ENCODE measurements at places on chromosomes 12 and 14.

DNA sequence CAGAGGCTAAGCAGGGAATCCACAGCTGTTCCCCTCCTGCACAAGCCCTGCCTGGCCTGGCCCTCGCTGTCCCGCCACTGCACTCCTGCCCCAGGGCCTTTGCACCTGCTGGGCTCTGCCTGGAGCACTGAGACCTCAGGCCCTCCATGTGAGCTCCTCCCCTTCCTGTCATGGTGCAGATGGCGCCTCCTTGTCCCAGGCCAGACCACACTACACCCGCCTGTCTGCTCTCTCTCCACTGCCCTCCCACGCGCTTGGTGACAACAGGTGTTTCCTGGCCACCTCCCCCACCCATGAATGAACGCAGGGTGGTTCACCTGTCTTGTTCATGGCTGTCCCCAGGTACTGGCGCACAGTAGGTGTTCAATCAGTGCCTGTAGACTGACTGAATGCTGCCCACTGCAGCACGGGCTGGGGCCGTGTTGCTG lies 82.9 kb downstream of the NCOR2 start:
- DNase-seq = no peak

DNA sequence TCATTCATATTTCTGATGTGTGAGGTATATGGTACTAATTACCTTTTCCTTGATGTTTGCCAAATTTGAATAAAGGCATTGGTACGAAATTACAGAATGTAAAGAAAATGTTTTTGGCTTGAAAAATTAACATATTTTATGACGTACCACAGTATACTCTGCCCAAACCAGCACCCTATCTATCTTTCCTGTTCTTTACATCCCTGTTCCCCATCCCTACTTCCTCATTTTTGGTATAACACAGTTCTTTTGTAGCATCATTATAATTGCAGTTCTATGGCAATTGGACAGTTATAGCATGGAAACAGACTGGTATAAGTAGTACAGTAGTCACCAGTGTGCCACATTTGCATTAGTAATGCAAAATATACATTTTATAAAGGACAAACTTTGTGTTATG lies 7.0 kb upstream of the CCT2 start:
- DNase-seq = no peak

DNA sequence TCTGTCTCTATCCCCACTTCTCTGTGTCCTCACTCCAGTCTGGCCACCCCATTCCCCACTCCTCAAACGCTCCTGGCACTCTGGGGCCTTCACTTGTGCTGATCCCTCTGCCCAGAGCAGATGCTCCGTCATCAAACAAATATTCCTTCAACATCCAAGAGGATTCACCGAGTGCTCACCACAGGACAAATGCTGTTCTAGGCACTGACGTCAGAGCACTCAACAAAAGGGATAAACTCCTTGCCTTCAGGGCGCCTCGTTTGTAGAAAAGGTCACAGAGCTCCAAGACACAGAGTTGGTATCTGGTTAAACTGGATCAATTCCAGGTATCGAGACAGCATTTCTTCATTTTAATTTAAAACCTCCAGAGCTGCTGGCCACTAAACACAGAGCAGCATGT lies 35.3 kb downstream of the PSMC1 start:
- DNase-seq = no peak

DNA sequence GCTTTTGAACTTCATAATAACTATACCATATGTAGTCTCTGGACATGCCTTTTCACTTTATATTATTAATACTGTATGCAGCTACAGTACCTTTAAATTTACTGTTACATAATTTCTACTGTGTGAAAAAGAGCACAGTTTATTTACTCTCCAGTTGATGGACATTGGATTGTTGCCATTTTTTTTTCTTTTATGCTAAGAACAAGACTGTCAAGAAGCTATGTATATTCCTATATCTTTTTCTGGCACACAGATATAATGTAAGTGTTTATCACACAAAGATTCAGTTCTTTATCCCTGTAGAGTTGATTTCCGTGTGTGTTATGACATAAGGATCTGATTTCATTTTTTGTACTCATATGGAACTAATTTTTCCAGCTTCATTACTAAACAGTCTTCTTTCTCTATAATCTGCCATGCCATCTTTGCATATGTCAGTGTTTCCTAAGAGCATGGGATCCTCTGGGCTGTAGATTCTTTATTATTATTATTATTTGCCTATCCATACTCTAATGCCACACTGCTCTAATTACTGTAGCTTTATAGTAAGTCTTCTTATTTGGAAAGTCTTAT lies 593.0 kb upstream of the ATP2B1 start:
- no peak for DNase-seq

DNA sequence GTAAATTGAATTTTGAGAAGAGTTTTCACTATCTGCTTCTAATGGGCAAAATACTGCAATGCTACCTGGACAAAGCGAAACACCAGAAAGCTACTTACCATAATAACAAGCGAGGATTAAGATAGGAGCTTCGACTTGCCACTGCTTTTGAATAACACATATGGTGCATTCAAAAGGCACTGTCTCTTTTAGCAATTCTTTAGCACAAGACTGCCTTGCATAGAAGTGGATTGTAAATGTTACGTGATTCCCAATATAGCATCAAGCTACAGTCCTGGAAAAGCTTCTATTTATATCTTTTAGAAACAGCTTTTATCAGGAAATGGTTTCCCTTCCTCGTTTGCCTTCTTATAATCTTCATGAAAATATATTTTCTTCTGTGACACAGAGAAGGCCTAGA lies 258.7 kb upstream of the PDE3A start:
- no peak for DNase-seq

GRCh38 chr12:106733660-106734059 lies 40.8 kb upstream of the RIC8B start:
- DNase-seq = no peak

- DNase-seq = no peak
Measured at GRCh38 chr12:27673101-27673718, 23.0 kb upstream of the REP15 start.

- DNase-seq = peak; percentile 74
Measured at GRCh38 chr14:91418387-91419043, 895 bp upstream of the CCDC88C start.

DNA sequence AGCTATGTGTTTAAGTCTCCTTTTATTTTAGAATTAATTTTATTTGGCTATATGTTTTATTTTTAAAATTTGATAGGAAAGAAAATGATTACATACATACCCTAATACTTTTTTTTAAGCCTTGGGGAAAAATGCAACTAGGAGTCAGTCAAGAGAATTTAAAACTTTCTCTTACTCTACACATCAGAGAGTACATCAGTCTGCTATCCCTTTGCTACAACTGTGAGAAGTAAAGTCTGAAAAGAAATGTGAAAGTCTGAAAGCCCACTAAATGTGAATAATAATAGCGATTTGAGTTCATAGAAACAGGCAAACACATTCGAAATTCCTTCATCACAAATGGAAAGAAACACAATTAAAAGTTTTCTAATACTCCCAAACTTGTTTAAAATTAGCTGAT lies 95.0 kb downstream of the PTPRQ start:
- DNase-seq = no peak

- no peak for DNase-seq
Measured at GRCh38 chr12:45304514-45305178, 88.8 kb downstream of the ANO6 start.

DNA sequence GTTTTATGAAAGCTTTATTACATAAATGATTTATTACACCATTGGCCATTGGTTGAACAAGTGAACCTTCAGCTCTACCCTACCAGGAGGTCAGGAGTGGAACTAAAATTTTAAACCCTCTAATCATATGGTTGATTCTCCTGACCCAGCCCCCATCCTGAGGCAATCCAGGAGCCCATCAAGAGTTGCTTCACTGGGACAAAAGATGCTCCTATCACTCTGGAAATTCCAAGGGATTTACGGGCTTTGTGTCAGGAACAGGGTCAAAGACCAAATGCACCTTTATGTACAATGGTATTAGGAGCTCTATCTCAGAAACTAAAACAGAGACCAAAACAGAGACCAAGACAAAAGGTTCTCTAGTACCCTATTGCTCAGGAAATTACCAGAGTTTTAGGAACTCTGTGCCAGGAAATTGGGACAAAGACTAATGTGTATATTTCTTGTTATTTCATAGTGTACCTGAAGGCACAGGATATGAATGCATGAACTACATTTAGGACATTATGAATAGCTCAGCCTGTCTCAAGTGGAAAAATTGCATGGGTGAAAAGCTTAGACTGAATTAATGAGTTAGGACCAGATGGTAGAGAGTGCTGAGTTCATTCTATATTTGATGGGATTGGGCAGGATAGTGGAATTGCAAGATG lies 171.7 kb upstream of the FLRT2 start:
- no peak for DNase-seq

GRCh38 chr14:96661244-96661969 lies 135.8 kb upstream of the VRK1 start:
- DNase-seq = no peak

DNA sequence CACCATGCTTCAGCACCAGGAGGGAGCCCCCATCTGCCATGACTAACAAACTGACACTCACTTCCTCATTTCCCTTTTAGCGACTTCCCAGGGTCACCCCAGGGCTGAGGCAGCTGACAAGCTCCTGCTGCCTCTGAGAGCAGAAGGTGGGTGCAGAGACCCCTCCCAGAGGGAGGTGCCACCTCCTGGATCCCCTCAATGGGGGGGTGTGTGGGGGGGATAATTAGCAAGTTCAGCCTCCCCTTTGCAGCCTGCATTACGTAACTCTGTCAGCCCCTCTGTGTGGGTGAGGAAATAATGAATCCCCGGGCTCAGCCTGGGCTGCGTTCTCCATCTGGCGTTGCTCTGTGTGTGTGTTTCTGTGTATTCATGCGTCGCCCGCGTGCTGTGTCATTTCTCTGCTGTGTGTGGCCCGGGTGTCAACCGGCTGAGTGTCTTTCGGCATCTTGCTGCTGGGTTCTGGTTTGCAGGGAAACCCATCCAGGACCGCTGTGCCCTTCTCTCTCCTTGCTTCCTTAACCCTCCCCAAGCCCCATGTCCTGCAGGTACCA lies 28.0 kb downstream of the NOS1 start:
- DNase-seq = no peak

DNA sequence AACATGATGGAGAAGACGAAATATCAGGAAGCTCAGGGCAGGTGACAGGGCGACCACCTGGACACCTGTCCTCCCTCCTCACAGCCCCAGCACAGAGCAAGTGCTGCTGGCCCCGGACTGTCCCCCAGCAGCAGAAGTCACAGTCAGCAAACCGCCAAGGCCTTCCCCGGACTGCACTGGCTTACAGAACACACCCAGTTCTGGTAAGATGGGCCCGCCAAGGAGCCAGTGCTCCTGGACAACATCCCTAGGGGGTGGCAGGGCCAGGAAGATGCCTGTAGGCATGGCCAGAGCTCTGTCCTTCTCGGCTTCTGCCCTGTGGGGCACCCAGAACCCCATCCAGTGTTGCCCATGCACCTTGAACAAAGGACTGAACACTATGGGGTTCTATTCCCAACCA lies 77.9 kb downstream of the BCL11B start:
- DNase-seq = no peak

- no peak for DNase-seq
Measured at GRCh38 chr14:104843442-104844305, 21.4 kb upstream of the CEP170B start.

GRCh38 chr14:59538936-59539335 lies 37.7 kb downstream of the CCDC175 start:
- no peak for DNase-seq

GRCh38 chr12:25324861-25325260 lies 74.1 kb upstream of the KRAS start:
- no peak for DNase-seq

- DNase-seq = no peak
Measured at GRCh38 chr14:98548071-98548686, 723.8 kb downstream of the BCL11B start.

GRCh38 chr14:74394549-74394948 lies 31.5 kb downstream of the SYNDIG1L start:
- no peak for DNase-seq

- DNase-seq = peak; percentile 88
Measured at GRCh38 chr12:7935590-7936581, at the start of gene SLC2A3. SLC2A3 (minus strand) TSS chr12:7936187; CDS start chr12:7936034, 153 bp downstream.

- DNase-seq = no peak
Measured at GRCh38 chr12:1590221-1590979, 4.0 kb downstream of the FBXL14 start.

- DNase-seq = no peak
Measured at GRCh38 chr12:82529101-82529500, 157.6 kb upstream of the TMTC2 start.

- no peak for DNase-seq
Measured at GRCh38 chr12:2101359-2101758, 48.6 kb downstream of the CACNA1C start.

DNA sequence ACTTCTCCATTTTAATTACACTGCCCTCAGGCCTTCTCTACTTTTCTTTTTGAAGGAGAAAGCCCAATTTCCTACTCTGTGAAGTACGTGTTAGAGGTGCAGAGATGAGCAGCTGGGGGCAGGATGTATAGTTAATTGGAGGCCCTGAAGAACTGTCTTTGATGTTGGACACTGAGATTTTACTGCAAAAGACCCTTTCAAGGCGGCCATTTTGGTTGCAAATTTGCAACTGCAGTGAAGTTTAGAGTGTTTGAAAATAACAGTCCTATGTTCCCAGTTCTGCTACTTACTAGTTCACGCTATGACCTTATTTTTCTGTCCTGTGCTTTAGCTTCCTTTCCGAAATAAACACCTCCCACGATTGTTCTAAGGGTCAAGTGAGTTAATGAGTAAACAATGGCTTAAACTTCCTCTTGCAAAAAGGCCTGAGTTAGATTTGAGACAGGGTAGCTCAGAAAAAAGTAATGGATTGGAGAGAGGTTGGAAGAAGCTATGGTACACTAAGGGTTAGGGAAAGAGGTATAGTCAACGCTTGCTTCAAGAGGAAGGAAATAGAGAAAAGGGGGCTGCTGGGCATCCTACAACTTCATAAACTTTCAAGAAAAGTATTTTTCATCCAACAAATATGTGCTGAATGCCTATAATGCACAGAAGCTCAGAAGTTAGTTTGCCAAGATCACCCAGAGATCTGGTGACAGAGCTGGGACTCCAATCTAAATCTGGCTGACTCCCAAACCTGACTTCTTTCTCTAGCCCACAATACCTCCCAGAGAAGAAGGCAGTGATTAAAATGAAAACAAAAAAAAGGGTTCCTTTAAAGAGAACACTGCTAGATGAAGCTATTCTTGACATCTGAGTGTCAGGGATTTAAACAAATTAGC lies 26.4 kb upstream of the DICER1 start:
- DNase-seq = no peak

DNA sequence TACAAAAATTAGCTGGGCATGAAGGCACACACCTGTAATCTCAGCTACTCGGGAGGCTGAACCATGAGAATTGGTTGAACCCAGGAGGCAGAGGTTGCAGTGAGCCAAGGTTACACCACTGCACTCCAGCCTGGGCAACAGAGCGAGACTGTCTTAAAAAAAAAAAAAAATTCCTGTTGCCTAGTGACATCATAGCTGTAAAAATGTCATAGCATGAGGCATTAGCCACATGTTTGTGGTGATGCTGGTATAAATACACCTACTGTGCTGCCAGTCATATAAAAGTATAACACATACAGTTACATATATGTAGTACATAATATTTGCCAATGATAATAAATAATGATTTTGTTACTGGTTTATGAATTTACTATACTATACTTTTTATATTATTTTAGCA lies 22.2 kb downstream of the SLC41A2 start:
- DNase-seq = no peak
